ENCODE measurements at places on chromosomes 7 and 10. TPM values are rescaled to one million over a fixed set of nuclear protein-coding genes. Genes with fewer than 3 reads are reported as not detected.

The KCNH2 gene
- total RNA-seq: 8.4 TPM

The SPDYE6 gene
- not detected for total RNA-seq

The GDI2 gene
- total RNA-seq: 361 TPM

DNA sequence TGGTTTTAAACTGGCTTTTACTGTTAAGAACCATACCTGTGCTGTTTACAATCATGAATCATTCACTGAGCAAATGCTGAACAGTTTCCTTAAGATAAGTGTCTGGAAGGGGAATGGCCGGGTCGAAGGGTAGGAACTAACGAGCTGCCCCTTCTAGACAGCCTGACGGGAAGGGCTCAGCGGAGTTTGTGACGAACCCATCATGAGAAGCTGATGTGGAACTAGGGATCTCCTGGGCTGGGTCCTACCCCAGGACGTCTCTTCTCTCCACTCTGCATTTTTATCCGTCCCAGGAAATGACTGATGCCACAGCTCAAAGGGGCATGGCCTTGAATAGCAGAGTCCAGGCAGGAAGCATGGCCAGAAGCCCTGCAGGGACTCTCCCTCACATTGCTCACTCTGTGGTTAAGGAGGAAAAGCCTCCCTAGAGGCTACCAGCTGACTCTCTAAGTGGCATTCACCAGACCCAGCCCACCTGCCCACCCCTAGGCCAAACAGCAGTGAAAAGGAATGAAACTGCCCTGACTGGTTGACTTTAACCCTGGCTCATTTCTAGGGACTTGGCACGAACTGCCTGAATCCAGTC lies 112.0 kb downstream of the PFKFB3 start:
- peak; percentile 77 for DNase-seq
- peaks cover 28% of the 10 kb centered on the region for H3K4me1 ChIP-seq
- no peaks in the 10 kb centered on the region for H3K36me3 ChIP-seq
- H3K27ac ChIP-seq: peak overlapping the region; percentile 89

DNA sequence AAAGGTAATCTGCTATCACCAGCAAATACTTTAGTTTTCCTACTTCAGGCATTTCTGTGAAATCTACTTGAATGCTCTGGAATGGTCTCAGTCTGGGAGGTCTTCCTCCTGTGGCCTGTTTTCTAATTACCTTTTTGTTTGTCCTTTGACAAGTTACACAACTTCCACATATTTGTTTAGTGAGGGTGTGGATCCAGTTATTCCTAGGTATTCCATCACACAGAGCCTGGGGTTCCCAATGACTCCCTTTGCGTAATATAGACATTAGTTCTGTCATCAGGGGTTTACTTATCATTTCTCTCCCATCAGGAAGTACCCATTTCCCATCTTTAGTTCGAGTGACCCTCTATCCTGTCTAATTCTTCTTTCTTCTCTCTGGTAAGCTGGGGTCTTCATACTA lies 28.1 kb upstream of the ELOVL3 start:
- H3K36me3 ChIP-seq: no peaks in the 10 kb centered on the region
- H3K27me3 ChIP-seq: no peaks in the 10 kb centered on the region
- DNase-seq: no peak

The VPS37D gene
- total RNA-seq: 4.3 TPM

DNA sequence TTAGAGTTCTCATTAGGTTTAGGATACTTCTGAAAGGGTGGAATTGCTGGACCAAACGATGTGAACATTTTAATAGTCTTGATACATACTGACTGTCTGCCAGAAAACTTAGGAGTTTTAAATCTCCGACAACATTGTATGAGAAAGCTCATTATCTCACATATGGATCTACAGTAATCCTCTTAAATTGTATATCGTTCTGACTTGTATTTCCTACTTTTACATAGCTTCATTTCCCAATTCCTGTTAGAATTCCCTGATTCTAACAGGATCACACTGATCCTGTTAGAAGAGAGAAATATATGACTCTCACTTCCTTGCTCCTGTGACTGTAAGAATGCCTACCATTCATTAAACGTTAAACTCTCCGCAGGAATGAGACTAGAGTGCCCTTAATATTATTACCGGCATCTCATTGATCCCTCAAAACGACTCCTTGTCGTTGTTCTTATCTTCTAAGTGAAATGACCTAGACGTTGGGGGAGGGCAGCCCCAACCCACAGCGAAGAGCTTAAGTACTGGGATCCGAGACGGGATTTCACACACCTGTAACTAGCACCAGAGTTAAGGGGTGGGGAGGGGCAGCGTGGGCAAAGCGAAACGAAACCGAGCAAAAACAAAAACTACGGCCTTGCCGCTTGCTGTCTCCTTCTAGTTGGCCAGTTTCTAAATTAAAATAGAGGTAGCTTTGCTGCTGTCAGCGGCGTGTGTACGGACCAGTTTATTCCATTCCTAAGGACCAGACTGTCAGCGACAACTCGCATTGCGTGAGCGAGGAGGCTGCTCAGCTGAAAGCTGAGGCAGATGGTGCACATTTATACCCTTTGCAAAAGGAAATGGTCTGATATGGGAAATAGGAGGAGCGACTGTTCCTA lies 678 bp upstream of the TMEM106B start:
- H3K27me3 ChIP-seq: no peaks in the 10 kb centered on the region
- H3K4me1 ChIP-seq: peaks cover 5% of the 10 kb centered on the region

DNA sequence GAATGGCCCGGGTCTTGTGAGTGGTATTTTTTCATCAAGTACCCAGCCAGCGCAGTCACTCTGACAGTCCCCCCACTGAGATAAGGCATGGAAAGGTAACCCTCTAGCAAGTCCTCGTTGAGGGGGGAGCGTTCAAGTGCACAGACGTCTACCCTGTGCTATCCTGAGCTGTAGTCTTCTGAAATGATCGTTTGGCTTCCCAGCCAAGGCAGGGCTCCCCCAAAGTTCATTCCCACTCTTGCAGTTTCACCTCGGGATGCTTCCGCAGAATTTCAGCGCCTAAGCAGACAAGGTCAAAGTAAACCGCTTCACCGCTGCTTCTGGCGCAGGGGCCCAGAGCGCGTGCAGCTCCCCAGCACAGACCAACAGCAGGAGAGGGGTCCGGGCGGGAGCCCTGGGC lies 1.8 kb downstream of the INSYN2A start:
- H3K27me3 ChIP-seq: peaks cover 55% of the 10 kb centered on the region
- peaks cover 11% of the 10 kb centered on the region for H3K4me1 ChIP-seq
- DNase-seq: no peak
- no peak overlapping the region for H3K4me3 ChIP-seq

The VGF gene
- 0.30 TPM for total RNA-seq

Data from hepatocyte (in vitro differentiated cells).